HS-5 (cell line): ENCODE measurements at places on chromosomes 12 and 14.

DNA sequence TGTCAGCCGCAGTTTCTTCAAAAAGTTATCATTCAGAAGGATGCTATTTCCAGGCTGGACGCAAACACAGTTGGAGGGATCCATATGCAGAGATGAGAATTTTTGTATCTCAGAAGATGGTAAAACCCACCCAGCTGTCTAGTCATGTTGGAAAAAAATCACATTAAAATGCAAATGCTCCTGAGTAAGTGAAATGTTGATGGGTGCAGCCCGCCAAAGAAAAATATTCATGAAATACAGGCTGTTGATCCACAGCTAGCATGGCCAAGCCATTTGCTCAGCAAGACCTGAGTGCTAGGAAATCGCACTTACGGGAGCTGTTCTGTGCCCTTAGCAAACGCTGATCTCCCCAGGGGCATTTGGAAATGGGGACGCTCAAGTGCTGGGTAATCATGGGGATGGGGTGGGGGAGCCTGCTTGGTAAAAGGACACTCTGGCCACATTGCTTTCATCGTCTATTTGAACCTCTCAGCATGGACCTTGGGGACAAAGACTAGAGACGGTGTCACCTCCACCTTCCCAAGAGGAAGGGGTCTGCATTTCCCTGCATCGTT, 25.7 kb downstream of the TUNAR start:
- no peak for DNase-seq

DNA sequence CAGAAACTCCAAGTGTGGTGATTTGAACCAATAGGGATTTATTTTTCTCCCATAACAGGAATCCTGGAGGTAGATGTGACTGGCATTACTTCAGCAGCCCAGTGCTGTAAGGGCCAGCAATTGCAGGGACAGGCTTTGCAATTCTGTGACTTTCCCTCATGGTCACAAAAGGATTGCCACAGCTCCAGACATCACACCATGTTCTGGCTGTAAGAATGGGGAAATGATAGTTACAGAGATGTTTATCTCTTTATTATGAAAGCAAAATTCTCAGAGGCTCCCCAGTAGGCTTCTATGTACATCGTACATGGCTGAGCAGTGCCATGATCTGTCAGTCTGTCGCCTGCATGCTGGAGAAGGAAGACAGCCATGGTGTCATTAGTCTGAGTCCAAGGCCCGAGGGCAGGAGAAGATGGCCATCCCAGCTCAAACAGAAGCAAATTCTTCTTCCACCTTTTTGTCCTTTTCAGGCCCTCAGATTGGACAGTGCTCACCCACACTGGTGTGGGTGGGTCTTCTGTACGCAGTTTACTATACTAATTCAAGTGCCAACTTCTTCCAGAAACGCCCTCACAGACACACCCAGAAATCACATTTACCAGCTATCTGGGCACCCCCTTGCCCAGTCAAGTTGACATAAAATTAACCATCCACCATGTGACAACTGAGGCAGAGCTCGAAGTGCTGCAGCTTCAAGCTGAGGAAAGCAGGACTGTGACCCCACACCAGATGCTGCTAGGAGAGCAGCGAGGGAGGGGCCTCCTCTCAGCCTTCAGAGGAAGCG, 17.2 kb downstream of the ZBTB42 start:
- DNase-seq, result no peak

DNA sequence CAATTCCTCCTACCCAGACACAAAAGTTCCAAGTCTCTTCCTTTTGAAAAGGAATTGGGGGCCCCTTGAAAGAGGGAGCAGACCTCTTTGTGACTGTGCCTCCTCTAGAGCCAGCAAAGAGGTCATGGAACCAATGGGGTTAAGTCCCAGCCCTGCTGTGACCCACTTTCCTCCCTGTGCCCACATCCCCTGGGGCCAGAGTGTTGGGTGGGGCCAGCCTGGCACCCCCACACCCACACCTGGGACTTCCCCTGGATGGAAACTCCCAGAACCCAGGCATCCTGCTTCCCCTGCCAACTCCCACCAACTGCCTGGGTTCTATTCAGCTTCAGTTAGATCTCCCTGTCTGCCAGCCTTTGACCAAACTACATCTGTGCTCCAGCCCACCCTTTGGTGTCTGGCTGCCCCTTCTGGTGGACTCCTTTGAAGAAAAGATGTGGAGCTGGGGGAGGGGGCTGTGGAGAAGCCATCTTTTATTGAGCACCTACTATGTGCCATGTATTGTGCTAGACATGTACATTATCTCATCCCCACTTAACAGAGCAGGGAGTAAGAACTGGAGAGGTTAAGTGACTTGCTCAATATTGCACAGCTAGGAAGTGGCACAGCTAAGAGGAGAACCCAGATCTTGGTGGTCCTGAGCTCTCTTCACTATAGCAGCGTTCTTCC, 4.6 kb upstream of the RARG start:
- DNase-seq, result no peak

DNA sequence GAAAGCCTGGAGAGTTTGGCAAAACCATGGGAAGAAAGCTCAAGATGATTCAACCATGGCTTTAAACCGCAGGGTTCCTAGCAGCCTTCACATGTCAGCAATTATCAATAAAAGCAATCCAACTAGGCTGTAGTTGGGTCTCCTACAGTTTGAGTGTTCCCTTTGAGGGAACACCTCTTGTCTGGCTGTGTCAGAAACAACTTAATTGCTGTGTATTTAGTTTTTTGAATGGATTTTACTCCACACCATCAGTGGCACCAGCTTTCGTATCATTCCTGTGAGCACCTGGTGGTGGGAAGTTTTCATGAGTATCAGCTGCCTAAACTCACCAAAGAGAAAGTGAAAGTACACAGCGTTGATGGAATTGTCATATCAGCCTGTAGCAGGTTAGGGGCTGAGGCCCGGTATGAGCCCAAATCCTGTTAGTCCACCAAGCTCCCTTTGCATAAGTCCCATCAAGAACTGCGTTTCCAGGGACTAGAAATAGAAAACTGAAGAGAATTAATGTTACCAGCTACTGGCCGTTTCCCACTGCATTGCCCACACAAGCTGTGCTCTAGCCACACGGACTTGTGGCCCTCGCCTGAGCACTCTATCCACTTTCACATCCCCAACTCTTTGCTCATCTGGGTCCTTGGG, 10.9 kb upstream of the IL26 start:
- DNase-seq, result no peak

GRCh38 chr12:96473394-96474093, 15.8 kb upstream of the CFAP54 start:
- no peak for DNase-seq

DNA sequence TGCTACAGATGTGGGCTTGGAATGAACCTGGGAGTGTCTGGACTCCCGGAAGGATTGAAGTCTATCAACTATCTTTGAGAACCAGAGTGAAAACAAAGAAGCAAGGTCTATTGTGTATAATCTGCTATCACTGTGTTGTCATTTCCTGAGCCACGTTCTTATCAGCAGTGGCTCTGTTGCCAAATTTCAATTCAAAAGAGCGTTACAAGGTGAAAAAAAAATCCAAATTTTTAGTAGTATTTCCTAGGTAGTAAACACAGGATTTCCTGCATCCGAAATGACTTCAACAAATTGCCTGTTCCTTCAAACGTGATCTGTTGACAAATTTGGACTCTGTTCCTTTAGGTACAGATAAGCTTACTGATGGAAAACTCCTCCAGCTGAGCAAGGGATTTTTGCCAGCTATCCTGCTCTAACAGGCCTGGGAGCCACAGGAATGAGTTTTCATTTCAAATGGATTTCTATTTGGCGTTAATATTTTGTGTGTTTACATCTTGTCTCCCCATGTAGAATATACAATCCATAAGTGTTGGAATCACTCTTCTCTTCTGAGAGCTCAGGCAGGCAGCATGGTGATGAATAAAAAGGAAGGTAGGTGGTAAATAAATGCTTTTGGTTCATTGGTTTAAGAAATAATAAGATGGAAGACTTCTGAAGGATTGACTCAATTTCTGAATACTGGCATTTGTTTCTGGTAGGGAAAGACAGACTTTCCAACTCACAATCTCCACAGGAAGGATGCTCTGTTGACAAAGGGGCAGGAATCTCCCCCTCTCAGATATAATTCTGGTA, 58.5 kb downstream of the GPR135 start:
- DNase-seq, result no peak

DNA sequence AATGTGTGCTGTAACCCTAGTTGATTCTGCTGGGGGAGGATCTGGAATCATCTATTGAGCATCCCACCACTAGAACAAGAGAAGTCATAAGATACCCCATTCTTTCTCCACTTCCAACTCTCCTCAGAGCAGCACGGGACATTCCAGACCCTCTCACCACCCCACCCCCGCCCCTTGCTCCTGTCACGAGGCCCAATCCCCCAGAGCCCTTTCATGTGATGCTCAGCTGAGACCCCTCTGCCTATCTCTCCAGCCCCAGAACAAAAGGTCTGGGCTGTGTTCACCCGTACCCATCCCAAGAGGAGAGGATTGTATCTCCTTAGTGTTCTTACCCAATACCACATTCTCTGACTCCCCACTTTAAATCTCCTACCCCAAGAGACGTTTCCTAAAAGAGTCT, 602 bp downstream of the PMEL start:
- DNase-seq, result no peak

DNA sequence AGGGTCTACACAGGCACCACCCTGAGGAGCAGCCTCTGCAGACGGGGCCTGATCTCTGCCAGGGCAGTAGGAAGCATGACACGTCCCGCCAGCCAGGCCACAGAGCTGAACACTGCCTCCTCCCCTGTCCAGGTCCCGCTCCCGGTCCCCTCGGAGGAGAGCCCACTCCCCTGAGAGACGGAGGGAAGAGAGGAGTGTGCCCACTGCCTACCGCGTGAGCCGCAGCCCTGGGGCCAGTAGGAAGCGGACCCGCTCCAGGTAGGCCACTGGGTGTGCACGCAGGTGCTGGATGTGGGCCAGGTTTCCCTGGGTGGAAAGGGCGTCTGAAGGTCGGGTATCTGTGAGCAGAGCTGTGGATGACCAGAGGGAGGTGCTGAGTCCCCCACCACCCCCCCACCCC, 41.9 kb upstream of the MMP17 start:
- DNase-seq, result no peak

GRCh38 chr12:4856596-4856995, 53.1 kb upstream of the KCNA1 start:
- DNase-seq, result no peak

- no peak for DNase-seq
Observed at GRCh38 chr12:61137677-61138414, 1122.4 kb upstream of the USP15 start.

GRCh38 chr12:62907078-62907477, 27.9 kb downstream of the PPM1H start:
- DNase-seq, result no peak

DNA sequence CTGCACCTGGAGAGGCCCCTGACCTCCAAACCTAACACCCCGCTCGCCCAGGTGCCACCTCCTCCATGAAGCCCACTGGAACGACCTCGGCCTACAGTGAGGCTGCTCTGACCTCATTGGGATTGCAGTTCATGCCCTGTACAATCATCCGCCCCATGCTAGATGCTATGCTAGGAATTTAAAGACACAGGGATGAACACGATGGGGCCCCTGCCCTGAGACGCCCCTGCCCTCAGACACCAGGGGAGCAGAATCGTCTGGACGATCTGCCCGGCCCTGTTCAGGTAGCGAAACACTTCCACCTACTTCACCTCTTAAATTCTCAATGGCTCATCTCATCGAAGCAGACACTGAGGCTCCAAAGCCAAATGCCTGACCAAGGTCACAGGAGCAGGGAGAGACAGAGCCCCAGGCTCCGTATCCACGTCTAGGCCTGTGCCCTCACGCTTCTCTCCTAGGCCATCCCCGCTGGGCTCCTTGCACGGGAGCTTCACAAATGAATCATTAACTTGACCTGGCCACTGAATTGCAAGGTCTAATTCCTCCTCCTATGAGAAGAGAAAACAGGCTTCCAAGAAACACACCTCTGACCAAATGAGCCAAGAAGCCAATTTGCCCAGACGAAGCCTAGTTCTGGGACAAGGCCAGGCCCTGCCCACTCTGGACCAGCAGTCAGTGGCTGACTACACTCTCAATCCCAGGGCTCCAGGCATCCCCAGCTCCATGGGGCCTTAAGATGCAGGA, 35.2 kb downstream of the SCARB1 start:
- no peak for DNase-seq

DNA sequence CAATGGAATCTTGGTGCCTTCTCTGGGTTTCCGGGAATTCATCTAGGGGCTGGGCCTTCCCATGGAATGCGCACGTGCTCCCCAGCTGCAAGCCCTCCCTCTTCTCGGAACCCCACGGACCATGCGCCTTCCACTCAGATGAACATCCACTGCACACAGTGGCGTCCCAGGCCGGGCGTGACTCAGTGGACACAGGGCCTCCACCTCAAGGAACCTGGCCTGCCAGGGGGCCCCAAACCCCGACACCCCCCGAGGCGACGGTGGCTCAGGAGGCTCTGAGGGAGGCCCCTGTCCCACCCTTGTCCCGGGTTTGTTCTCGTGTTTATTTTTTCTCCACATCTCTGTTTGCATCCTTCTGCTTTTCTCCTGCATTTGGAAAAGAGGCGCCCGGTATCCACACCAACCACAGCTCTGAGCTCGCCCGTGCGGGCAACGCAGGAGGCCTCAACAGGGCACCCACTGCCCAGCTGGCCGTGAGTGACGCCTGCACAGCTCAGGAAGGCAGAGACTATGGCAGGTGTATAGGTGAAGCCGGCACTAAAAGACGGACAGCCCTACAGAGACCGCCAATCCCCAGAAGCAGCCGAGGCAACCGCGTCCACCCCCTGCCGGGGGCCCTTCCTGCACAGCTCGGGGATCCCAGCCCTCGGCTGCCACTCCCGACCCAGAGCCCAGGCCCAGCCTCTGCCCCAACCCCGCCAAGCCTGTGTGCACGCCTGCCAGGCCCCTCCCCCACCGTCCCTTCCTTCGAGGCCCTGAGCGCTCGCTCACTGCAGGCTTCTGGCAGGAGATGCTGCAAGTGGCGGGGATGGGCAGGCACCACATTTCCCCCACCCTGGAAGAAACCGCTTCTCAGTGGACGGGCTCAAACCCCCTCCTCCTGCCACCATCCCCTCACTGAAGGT, 23.8 kb upstream of the GALNT9 start:
- DNase-seq, result no peak

DNA sequence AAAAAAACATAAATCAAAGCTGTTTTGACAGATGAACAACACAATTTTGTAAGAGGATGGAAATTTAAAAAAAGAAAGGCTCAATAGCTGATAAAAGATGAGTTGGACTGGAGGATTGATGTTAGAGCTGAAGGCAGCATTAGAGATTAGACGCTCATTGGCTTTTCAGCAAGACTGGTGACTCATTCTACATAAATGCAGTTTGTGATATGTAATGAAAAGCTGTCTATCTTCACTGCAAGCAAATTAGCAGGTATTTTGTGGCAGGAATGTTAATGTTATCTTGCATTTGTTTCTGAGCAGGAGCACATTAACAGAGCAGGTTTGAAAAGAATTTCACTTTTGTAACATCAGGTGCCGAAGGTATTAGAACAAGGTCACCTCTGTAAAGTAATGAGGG, 442.7 kb upstream of the NOVA1 start:
- DNase-seq, result no peak

- no peak for DNase-seq
Observed at GRCh38 chr12:107493666-107494065, 191.9 kb upstream of the PWP1 start.
